ENCODE measurements at places on chromosomes 12 and 14. TPM values are rescaled to one million over a fixed set of nuclear protein-coding genes. Genes with fewer than 3 reads are reported as not detected.
A peak's percentile ranks its signal among the peaks of the same experiment; 100 is the strongest.

Gene RILPL1
- 21.2 TPM for total RNA-seq

- peak; percentile 40 for DNase-seq
These were observed 823 bp upstream of the SMARCC2 start for GRCh38 chr12:56189918-56190694.

DNA sequence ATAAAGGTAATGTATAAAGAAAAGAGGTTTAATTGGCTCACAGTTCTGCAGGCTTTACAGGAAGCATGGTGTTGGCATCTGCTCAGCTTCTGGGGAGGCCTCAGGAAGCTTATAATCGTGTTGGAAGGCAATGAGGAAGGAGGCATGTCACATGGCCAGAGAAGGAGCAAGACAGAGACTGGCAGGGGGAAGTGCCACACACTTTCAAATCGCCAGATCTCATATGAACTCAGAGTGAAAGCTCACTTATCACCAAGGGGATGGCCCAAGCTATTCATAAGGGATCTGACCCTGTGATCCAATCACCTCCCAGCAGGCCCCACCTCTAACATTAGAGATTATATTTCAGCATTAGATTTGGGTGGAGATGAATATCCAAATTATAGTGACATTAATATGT is 26.3 kb downstream of the LDHB start:
- DNase-seq = no peak

DNA sequence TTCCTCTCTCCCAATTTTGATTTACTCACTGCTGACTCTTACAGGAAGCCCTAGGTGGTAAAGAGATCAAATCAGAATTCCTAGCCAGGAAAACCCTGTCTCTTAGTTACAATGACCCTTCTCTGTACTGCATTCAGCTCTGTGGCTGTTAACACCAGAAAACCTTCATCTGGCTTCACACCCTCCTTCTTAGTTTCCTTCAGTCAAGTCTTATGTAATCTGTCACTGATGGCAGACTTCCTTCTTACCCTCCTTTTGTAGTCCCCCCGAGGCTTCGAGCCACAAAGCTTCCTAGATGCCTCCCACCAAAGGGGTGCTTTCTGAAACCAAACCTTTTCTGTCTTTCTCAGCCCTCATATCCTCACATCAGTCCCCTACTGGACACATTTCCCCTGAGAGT is 16.5 kb downstream of the NGDN start:
- DNase-seq = no peak
